ENCODE measurements at places on chromosomes 3 and 15. TPM values are rescaled to one million over a fixed set of nuclear protein-coding genes. Genes with fewer than 3 reads are reported as not detected.

DNA sequence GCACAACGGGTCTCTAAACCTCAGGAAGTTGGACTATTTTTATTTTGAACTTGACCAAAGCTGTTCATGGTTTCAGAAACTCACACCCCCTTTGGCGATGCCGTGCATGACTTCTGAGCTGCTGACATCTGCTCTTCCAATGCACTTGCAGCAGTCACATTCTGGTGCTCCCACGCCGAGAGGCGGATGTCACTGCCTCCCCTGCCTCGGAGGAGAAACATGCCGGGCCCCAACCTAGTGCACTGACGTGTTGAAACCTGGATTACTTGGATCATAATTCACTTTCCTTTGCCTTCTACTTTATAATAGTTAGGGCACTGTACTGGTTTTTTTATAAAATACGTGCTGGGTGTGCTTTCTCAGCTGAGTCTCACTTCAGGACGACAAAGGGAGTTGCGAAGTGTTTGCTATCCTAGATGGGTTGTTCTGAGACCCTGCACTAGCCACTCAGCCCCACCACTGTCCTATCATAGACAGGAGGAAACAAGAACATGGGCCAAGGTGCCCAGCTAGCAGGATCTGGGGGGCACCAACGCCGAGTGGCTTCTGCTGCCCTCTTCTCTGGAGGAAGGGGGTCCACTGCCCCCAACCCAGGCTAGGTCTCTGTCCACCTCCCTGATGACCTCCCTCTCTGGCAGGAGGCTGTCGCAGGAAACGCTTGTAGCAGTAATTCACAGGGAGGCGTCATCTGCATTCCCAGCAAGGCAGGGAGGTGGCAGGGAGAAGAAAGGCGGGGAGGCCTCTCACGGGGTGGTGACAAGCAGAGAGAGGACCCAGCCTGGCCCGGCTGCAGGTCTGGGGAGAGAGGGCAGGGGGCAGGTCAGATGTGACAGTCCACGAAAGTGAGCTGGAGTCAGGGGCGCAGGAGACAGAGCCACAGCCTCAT lies 158.8 kb upstream of the IQSEC1 start:
- DNase-seq: no peak

DNA sequence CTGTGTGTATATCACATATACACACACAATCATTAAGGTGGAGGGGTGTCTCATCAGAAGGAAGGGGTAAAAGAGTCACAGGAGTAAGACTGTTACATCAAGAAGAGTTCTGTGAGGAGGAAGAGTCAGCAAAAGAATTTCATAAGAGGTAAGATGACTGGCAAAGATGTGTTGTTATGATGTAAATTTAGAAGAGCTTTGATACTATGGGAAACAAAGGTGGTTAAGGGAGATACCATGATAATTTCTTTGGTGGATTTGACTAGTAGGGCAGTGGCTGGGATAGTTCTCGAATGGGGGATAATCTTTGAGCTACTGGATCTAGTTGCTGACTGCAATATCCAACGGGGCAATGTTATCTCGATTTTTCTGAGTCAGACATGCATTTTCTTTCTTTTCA lies 61.6 kb downstream of the STAG1 start:
- DNase-seq: no peak

DNA sequence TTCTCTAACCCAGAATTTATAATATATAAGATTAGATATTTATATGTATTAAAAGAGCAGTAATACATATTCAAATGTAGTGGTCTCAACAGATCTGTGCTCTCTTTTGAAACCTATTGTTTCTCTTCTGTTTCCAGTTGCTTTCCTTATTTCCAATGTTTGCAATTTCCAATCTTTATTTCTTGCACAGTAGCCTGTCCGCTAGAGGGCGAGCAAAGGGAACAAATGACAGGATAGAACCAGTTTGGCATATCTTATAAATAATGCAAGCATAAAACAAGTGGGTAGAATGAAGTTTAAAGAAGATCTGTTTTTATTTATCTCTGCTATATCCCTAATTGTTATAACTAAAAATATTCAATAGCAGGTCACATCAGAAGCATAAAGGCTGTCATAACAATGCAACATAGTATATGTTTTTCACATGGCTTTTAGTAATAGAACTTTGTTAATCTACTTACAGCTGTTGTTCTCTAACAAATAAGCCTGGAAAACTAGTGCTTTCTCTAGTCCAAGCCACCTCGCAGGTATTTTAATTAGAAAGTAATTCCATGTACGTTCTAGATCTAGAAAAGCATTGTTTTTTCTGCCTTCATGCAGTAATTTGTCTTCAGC lies 15.1 kb upstream of the TCAIM start:
- DNase-seq: peak; percentile 81

DNA sequence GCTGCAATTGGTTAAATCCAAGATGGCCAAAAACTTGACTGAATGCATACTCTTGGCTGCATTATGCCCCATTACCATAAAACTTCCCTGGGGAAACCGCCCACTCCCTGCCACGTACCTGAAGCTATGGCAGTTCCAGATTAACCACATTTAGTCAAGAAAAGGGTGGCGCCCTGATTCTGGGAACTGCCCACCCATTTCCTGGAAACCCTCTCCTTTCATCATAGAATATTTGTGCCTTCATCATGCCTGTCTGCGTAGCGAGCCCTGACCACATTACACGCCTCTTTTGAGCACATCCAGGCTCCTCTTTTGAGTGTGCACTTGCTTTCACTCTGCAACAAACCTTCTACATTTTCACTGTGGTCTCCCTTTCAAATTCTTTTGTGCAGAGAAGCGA lies 5.2 kb downstream of the LINS1 start:
- DNase-seq: no peak

DNA sequence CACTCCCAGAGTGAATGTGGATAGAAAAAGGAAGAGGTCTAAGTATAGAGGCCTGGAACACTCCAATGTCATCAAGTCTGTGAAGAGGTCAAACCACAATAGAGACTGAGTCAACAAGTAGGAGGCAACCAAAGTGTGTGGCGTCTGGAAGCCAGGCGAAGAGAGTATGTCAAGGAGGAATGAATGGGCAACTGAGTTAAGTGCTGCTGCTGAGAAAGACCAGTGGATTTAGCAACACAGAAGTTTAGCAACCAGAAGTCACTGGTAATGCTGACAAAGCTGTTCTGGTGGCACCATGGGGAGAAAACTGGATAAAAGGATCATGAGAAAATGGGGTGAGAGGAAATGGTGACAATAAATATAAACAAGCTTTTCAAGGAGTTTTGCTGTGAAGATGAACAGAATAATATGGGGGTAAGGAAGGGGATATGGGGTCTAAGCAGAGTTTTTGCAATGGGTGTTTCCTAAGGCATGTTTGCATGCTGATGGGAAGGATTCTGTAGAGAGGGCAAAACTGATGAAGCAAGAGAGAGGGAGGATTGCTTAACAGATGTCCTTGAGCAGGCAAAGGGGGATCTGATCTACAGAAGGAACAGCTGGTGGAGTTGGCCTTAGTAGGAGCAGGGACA lies 38.4 kb downstream of the PCOLCE2 start:
- no peak for DNase-seq

DNA sequence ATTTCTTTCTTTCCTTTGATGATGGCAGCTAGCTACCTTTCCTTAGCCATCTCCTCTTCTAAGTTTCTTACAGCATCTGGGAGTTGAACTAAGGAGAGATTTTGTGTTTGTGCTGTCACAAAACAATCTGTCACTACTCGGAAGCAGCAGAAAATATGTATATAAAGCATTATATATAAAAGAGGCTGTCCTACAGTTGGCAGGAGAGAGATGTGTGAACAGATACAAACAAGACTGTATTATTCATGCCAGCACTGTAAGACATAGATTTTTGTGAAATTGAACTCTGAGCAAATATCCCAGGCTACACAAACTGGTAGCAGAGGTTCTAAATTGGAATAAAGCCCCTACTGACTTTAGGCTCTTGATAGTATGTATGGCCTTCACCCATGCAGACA lies 577.5 kb upstream of the NECTIN3 start:
- no peak for DNase-seq

DNA sequence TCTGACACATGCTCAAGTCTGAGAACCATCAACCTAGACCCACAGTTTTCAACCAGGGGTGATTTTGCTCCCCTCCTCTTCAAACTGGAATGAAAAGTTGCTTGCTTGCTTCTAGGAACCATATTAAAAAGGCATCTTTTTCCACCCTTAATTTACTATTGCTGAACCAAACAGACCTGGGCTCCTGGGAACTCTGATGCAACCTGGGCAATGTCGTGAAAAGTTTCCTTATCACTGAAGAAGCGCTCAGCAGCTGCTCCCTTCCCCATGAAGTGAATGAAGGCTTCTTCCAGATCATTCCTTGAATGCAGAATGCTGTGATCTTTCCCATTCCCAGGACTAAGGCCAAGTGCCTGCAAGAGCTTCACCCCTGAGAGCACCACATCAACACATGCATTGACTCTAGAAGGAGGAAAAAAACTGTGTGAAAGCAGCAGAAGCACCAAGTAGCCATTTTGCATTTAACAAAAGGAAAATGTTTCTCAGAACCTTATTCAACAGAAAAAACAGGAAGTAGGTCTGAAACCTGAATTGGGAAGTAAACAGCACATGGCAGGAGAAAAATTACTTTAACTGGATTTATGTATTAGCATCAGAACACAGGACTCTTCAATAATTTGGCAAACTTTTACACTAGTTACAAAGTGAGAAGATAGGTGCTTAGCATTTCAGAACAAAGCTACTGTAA lies 8.7 kb downstream of the ADPGK start:
- no peak for DNase-seq

DNA sequence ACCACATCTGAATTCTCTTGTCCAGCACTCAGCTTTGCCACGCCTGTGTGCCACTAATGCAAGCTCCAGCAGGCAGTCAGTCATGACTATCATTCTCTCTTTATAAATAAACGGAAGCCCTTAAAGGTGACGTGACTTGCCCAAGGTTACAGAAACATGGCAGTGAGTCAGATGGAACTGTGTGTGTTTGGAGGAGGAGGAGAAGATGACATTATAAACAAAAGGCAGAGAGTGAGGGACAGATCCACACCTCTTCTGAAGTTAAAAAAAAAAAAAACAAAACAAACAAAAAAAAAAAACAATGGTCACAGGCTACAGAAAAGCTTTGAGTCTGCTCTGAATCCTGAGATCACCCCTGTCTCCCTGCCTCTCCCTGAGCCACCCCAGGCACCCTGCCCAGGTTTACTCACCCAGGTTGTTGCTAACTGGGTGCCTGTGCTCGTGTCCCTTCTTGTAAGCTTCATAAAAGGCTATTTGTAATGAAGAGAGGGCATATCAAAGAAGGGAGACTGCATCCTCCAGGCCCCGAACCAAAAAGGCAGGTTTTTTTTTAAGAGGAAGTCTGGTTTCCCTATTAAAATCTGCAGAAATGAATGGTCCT lies 119.7 kb upstream of the PHLDB2 start:
- DNase-seq: no peak

DNA sequence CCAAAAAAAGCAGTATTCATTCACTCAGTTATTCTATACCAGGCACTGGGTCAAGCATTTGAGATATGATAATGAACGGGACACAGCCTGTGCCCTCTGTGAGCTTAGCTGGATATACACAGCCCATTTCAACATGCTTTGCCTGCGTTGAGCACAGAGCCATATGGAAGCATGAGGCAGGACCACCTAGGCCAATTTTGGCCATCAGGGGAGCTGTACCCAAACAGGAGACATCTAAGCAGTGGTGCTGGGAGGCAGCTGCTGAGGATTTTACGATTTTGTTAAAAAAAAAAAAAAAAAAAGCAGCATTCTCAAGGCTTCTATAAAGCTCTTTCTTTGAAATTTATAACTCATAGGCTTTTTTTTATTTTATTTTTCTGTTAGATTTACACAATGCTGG lies 87.2 kb upstream of the SLC2A2 start:
- DNase-seq: no peak

DNA sequence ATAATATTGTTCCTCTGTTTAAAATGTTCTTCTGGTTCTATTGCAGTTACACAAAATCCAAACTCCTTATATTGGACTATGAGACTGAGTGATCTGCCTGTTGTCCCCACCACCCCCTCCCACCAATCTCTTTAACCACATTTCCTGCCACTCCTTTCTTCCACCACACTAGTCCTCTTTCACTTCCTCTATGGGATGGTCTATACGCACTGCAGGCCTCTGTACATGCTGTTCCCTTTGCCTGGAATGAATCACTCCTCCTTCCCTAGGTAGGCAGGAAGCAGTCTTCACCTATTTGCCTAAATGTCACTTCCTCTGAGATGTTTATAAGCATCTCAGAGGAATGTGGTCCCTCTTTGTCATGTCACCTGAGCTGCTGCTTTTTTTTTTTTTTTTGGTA lies 4.0 kb downstream of the MAP2K1 start:
- no peak for DNase-seq

DNA sequence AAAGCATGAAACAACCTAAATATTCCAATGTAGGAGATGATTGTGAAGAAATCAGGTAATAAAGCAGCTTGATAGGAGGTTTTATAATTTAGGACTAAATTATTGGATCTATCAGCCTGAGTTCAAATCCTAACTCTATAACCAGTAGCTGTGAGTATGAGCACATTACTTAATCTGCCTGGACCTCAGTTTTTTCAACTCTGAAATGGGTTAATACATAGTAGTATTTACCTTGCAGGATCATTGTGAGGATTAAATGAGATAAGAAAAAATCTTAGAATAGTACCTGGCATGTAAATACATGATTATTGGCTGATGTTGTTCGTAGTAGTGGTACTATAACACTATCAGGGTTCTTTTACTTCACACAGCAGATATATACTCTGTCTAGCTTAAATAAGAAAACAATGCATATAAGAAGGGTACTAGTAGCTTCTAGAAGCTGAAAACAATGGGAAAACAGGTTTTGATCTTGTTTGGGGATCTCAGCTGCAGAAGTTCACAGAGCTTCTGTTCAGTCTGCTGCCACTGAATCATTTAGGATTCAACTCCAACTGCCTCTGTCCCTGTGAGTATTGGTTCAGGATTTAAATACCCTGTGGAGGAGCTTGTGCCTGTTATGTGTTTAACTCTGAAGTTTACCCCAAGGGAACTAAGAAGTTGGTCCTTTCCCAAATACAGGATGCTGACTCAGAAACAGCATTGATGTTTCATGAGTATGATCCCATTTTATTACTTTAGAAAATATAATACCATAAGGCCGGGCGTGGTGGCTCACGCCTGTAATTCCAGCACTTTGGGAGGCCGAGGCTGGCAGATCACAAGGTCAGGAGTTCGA lies 34.2 kb downstream of the KAT2B start:
- no peak for DNase-seq

Gene RBP2
- not detected for total RNA-seq

Gene SLITRK3
- total RNA-seq: not detected

Gene UNC13C
- not detected for total RNA-seq

Gene SPSB4
- not detected for total RNA-seq

Gene MME
- 540 TPM for total RNA-seq
